ENCODE measurements at places on chromosomes 3 and 15. TPM values are rescaled to one million over a fixed set of nuclear protein-coding genes. Genes with fewer than 3 reads are reported as not detected.

The UPK1B gene
- total RNA-seq: not detected

DNA sequence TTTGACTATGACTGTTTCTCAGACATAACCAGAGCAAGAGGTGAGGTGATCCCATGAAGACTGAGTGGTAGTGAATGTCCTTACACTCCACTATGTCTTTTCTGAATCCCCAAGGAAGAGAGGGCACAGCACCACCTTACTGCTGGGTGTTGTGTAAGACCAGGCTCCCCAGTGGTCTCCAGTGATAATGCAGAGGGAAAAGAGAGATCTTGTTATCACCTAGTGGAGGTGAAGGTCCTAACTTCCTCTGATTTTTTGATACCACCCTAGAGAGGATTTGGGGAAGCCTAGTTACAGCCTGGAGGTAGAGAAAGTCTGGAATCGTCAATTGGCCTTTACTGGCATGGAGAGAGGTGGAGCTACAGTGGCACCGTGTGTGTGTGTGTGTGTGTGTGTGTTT, 288.0 kb upstream of the BCHE start:
- DNase-seq: no peak

DNA sequence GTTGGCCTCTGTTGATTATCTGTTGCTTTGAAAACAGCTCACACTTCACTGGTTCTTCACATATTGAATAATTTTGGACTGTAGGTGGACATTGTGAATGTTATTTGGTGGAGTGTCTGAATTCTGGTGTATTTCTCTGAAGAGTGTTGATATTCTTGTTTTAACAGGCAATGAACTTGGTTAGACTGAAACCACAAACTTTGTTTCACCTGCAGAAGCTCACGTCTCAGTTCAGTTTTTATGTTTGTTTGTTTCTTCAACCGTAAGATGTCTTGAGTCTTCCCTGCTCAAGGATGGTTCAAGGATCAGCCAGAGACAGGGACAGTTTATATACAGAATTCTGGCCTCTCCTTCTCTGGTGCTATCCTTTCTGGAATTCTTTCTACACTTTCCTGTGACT, 43.6 kb downstream of the C3orf20 start:
- DNase-seq: no peak

GRCh38 chr3:197366301-197367044, 68.1 kb upstream of the DLG1 start:
- DNase-seq: no peak

- peak; percentile 99 for DNase-seq
These were observed at the start of gene ZBTB11 for GRCh38 chr3:101676765-101677435. TSS of gene ZBTB11 (minus strand) at chr3:101677132. CDS start at chr3:101676914, 218 bp downstream.

The SORD gene
- 58.2 TPM for total RNA-seq

GRCh38 chr3:157527131-157527881, 24.1 kb upstream of the VEPH1 start:
- no peak for DNase-seq

- no peak for DNase-seq
These were observed 422.4 kb upstream of the ATP11B start for GRCh38 chr3:182370949-182371348.

GRCh38 chr3:41237907-41238306, 38.6 kb downstream of the CTNNB1 start:
- no peak for DNase-seq
